ENCODE measurements at places on chromosomes 5 and 9. TPM values are rescaled to one million over a fixed set of nuclear protein-coding genes. Genes with fewer than 3 reads are reported as not detected.
A peak's percentile ranks its signal among the peaks of the same experiment; 100 is the strongest.

DNA sequence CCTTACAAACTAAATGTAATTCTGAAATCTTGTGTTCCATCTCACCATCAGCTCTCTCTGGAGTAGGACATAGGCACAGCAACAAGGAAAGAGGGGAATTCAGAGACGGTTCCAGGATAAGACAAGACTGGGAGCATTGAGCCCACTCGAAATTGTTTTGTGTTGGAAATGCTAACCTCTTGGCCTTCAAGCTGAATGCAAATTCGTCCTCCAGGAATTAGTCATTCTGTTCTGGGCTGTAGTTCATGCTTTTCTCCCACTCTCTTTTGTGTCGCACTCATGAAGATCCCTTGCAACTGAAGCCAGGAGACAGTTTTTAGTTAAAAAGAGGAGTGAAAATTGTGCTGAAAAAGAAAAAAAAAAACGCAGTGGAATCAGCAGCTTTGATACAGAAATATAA is 121.7 kb upstream of the SEMA6A start:
- H3K36me3 ChIP-seq, result no peaks in the 10 kb centered on the region
- H3K27ac ChIP-seq, result no peak overlapping the region
- no peak for DNase-seq
- H3K4me1 ChIP-seq, result no peaks in the 10 kb centered on the region
- H3K4me3 ChIP-seq, result no peak overlapping the region
- H3K27me3 ChIP-seq, result no peaks in the 10 kb centered on the region

- H3K36me3 ChIP-seq, result no peaks in the 10 kb centered on the region
- H3K27me3 ChIP-seq, result no peaks in the 10 kb centered on the region
- no peak overlapping the region for H3K27ac ChIP-seq
- no peak overlapping the region for H3K4me3 ChIP-seq
- H3K4me1 ChIP-seq, result no peaks in the 10 kb centered on the region
These were observed 146.5 kb downstream of the LPAR1 start for GRCh38 chr9:110891760-110892159.

DNA sequence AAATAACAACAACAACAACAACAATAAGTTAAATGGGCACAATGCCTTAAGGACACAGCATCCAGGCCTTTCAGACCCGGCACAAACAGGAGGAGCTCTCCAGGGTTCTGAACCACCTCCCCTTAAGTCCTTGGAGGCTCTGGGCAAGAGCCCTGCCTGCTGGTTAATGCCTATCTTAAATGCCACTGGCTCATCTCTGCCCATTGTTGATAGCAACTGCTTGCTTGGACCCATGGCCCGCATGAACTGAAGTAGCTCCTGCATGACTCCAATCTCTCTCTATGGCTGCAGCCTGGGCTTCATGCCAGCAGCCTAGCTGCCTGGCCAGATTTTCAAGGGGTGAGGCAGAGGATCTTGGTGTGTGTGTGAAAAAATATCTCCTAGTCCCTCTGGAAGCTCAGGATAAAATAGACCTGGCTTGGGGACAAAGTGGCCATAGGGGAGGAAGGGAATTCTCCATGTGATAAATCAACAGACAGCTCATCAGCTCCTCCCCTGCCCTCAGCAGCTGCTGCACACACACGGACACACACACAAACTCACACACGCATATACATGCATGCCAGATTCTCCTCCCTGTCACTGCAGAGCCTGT is 27.4 kb downstream of the FAM219A start:
- no peak overlapping the region for H3K27ac ChIP-seq
- no peaks in the 10 kb centered on the region for H3K27me3 ChIP-seq
- no peaks in the 10 kb centered on the region for H3K4me1 ChIP-seq
- no peak overlapping the region for H3K4me3 ChIP-seq

- no peaks in the 10 kb centered on the region for H3K4me1 ChIP-seq
- H3K27me3 ChIP-seq, result no peaks in the 10 kb centered on the region
- no peak overlapping the region for H3K4me3 ChIP-seq
- DNase-seq, result no peak
- H3K27ac ChIP-seq, result no peak overlapping the region
These were observed 106.3 kb downstream of the RAPGEF6 start for GRCh38 chr5:131528682-131529081.

- H3K4me1 ChIP-seq, result no peaks in the 10 kb centered on the region
- H3K27ac ChIP-seq, result no peak overlapping the region
- H3K36me3 ChIP-seq, result no peaks in the 10 kb centered on the region
- no peak for DNase-seq
- no peak overlapping the region for H3K4me3 ChIP-seq
These were observed 199.8 kb upstream of the MAP3K1 start for GRCh38 chr5:56615361-56616153.

DNA sequence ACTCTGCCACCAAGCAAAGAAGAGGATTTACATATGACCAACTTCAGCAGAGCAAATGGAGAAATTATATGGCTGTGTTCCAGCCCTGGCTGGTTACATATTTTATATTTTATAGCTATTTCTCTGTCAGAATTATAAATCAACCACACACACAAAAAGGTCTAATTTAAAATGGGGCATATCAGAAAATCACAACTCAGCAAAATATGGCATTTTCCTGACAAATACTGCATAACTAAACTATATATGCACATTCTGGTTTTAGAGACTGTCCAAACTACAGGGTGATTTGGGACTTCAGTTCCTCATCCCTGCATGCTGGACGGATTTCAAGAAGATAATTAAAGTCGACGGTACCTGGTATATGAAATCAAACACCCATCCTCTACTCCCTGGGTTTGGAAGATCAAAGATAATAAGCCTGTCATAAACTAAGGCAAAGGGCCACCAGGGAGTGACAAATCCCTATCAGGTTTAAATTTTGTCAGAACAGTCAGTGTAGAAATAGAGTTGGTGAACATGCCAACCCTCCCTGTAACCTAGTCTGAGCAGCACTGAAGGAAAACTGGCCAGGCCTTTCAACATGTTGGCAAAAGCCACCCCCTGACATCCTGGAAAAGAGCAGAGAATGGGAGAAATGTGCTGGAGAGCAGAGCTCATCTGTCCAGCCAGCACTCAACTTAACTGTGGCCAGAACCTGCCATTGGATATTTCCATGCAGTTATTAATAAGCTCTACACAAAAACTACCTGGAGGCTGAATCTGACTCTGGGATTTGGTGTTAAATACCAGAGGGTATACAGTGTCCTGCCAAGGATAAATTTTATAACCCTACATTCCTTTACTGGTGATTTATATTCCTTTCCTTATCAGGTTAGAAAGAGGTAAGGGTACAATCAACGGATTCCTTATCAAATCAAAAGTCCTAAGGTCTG is 235.7 kb downstream of the ENC1 start:
- H3K27ac ChIP-seq, result no peak overlapping the region
- H3K4me3 ChIP-seq, result no peak overlapping the region
- H3K4me1 ChIP-seq, result no peaks in the 10 kb centered on the region
- no peaks in the 10 kb centered on the region for H3K36me3 ChIP-seq
- no peak for DNase-seq
- no peaks in the 10 kb centered on the region for H3K27me3 ChIP-seq

DNA sequence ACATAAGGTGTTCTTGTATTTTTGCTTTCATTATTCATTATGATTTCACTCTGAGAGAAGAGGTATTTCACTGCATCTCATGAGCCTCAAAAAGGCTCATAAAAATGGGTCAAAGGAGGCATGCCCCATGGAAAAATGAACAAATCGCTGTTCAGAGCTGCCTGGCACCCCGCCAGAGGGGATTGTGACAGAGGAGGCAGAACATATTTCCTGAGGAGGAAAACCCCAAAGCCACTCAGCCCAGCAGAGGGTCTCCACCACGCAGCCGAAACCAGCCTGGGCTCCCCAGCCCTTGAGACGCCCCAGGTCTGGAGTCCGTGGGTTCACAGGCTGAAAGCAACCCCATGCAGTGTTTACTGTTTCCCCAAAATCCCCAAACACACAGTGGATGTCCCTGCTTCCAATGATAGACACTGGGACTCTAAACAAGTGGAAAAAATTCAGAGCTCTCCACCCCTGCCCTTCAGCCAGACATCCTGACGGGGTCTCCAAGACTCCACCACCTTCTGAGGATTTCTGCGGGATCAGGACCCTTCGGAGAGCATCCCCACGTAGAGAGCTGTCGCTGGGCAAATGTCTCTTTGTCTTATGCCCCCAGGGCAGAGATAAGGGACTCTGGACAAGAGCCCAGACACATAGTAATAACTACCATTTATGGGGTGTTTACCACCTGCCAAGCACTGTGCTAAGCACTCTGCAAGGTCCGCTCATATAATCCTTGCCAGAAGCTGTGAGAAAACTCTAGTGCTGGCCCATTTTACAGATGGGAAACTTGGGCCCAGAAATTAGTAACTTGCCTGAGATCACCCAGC is 122.3 kb downstream of the PAX5 start:
- no peak overlapping the region for H3K4me3 ChIP-seq
- H3K27ac ChIP-seq, result no peak overlapping the region
- H3K36me3 ChIP-seq, result no peaks in the 10 kb centered on the region
- no peak for DNase-seq
- peaks cover 12% of the 10 kb centered on the region for H3K4me1 ChIP-seq
- no peaks in the 10 kb centered on the region for H3K27me3 ChIP-seq

- no peaks in the 10 kb centered on the region for H3K4me1 ChIP-seq
- DNase-seq, result no peak
- H3K27me3 ChIP-seq, result no peaks in the 10 kb centered on the region
- H3K36me3 ChIP-seq, result no peaks in the 10 kb centered on the region
- H3K4me3 ChIP-seq, result no peak overlapping the region
- no peak overlapping the region for H3K27ac ChIP-seq
These were observed 86.0 kb upstream of the TNFSF8 start for GRCh38 chr9:115016344-115016743.

GRCh38 chr9:86713970-86714369 is 233.3 kb downstream of the GAS1 start:
- no peak overlapping the region for H3K4me3 ChIP-seq
- DNase-seq, result no peak
- no peak overlapping the region for H3K27ac ChIP-seq

GRCh38 chr9:71895955-71896354 is 15.0 kb downstream of the ABHD17B start:
- no peak overlapping the region for H3K27ac ChIP-seq
- H3K4me1 ChIP-seq, result no peaks in the 10 kb centered on the region
- no peak for DNase-seq
- H3K36me3 ChIP-seq, result no peaks in the 10 kb centered on the region
- H3K4me3 ChIP-seq, result no peak overlapping the region

DNA sequence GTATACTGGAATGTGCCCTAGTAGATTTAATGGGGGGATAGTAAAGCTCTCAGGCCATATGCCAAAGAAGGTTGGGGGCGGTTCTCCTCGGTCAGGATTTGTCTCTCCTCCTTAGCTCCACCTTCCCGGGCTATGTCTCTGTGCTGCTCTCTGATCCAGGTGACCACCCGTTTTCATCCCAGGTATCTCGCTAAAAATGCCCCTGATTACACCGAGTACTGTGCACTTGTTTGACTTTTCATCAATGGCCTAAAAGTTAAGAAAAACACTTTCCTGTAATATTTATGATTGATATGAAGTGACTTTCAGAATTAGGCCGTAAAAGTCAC is 724 bp downstream of the NDUFS6 start:
- peak overlapping the region; percentile 95 for H3K27ac ChIP-seq
- H3K4me3 ChIP-seq, result peak overlapping the region; percentile 99
- no peak for DNase-seq
- H3K36me3 ChIP-seq, result peaks cover 46% of the 10 kb centered on the region

- no peak overlapping the region for H3K27ac ChIP-seq
- no peaks in the 10 kb centered on the region for H3K36me3 ChIP-seq
- no peaks in the 10 kb centered on the region for H3K27me3 ChIP-seq
- DNase-seq, result no peak
- no peaks in the 10 kb centered on the region for H3K4me1 ChIP-seq
- H3K4me3 ChIP-seq, result no peak overlapping the region
These were observed 25.0 kb upstream of the STARD4 start for GRCh38 chr5:111537141-111538024.

- H3K27ac ChIP-seq, result no peak overlapping the region
- H3K36me3 ChIP-seq, result no peaks in the 10 kb centered on the region
- H3K27me3 ChIP-seq, result no peaks in the 10 kb centered on the region
- no peak overlapping the region for H3K4me3 ChIP-seq
These were observed 486.1 kb upstream of the CDH9 start for GRCh38 chr5:27524515-27524914.

GRCh38 chr5:6188344-6188743 is 190.0 kb downstream of the MED10 start:
- DNase-seq, result no peak
- no peak overlapping the region for H3K4me3 ChIP-seq
- peaks cover 2% of the 10 kb centered on the region for H3K27me3 ChIP-seq
- no peaks in the 10 kb centered on the region for H3K4me1 ChIP-seq
- no peak overlapping the region for H3K27ac ChIP-seq

DNA sequence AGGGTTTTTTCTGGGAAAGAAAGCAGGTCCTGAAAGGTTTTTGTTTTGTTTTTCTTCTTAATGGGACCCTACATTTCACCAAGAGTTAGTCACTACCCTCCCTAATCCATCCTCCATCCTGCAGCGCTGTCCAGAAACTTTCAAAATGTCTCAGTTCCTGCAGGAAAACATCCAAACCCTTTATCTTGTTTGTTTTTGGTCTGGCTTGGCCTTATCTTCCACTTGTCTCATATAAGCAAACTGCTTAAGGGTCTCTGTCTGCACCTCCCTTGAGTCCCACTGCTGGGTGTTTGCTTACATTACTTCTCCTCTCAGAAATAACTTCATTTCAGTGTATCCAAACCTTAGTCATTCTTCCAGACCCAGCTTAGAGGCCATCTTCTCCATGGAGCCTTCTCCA is 11.0 kb upstream of the TRAF1 start:
- no peaks in the 10 kb centered on the region for H3K27me3 ChIP-seq

- DNase-seq, result no peak
- H3K27ac ChIP-seq, result no peak overlapping the region
- no peaks in the 10 kb centered on the region for H3K36me3 ChIP-seq
- no peak overlapping the region for H3K4me3 ChIP-seq
- no peaks in the 10 kb centered on the region for H3K27me3 ChIP-seq
These were observed 39.5 kb downstream of the FAM174A start for GRCh38 chr5:100574716-100575115.

GRCh38 chr5:180313677-180314505 is 22.0 kb upstream of the MAPK9 start:
- no peak overlapping the region for H3K27ac ChIP-seq
- no peaks in the 10 kb centered on the region for H3K27me3 ChIP-seq
- H3K4me3 ChIP-seq, result no peak overlapping the region
- no peaks in the 10 kb centered on the region for H3K4me1 ChIP-seq

GRCh38 chr5:137627706-137628105 is 108.2 kb downstream of the KLHL3 start:
- DNase-seq, result no peak
- H3K27ac ChIP-seq, result no peak overlapping the region
- H3K4me1 ChIP-seq, result no peaks in the 10 kb centered on the region
- no peaks in the 10 kb centered on the region for H3K36me3 ChIP-seq
- no peak overlapping the region for H3K4me3 ChIP-seq

GRCh38 chr5:130251931-130252330 is 347.7 kb downstream of the CHSY3 start:
- DNase-seq, result no peak
- no peaks in the 10 kb centered on the region for H3K4me1 ChIP-seq
- H3K27me3 ChIP-seq, result no peaks in the 10 kb centered on the region

GRCh38 chr9:90999425-91000397 is 198.1 kb downstream of the SYK start:
- no peaks in the 10 kb centered on the region for H3K4me1 ChIP-seq
- no peaks in the 10 kb centered on the region for H3K36me3 ChIP-seq
- H3K4me3 ChIP-seq, result no peak overlapping the region
- no peaks in the 10 kb centered on the region for H3K27me3 ChIP-seq
- H3K27ac ChIP-seq, result no peak overlapping the region

The PCDH1 gene
- total RNA-seq, result 9.0 TPM

The SLC27A4 gene
- 20.3 TPM for total RNA-seq

The PCDHB16 gene
- total RNA-seq, result 1.8 TPM

The FAM169A gene
- total RNA-seq, result 23.1 TPM

The HSD17B4 gene
- total RNA-seq, result 107 TPM

The MUSK gene
- total RNA-seq, result not detected

The GLT6D1 gene
- total RNA-seq, result not detected

The GPR150 gene
- 0.54 TPM for total RNA-seq

The FOXD4 gene
- 0.23 TPM for total RNA-seq

The JAK2 gene
- 2.3 TPM for total RNA-seq

The IRX2 gene
- total RNA-seq, result 0.10 TPM

The STPG3 gene
- 0.26 TPM for total RNA-seq

The PLK2 gene
- 258 TPM for total RNA-seq

The LCN9 gene
- total RNA-seq, result not detected

All from Panc1 (cell line).